ENCODE measurements at places on chromosomes 5 and 9.
A peak's percentile ranks its signal among the peaks of the same experiment; 100 is the strongest.

DNA sequence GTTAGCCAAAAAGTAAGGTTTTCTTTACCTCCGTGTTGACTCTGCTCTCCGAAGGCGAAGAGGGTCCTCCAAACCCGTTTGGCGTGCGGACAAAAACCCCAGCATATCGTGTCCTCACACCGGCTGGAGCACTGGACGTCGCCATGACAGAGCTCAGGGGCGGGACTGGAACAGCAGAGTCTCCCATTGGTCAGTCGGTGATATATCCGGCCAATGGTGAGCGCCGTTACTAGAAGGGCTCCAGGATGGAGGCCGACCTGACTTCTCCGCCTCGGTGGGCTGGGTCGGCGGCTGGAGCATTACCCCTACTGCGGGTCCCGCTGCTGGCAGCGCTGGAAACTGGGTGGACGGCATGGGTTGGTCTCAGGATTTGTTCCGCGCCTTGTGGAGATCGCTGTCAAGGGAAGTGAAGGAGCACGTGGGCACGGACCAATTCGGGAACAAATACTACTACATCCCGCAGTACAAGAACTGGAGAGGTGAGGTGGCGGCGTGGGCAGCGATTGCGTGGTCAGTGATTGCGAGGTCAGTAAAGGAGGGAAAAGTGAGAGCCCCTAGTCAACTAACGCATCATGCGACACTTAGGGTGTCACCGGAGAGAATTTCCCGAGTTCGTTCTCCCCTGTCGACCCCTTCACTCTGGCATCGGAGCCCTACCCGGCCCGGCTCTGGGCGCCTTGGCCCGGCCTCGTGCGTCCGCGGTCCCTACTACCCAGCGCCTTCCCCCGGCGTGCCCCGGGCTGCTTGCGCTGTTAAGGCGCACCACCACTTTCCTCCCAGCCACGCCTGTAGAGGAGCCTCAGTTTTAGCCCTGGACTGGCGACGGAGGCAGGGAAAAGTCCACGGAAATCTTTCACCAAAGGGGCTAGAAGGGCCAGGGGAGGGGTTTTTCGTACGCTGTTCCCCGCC lies at the start of the genes ERCC8 and NDUFAF2:
ERCC8 (minus strand) TSS at position 167 of the 909 bp plus-strand sequence; CDS start at position 105, 62 bp downstream.
NDUFAF2 (plus strand) TSS at position 302 of the 909 bp plus-strand sequence; CDS start at position 353, 51 bp downstream.
- peak; percentile 99 for ATAC-seq

DNA sequence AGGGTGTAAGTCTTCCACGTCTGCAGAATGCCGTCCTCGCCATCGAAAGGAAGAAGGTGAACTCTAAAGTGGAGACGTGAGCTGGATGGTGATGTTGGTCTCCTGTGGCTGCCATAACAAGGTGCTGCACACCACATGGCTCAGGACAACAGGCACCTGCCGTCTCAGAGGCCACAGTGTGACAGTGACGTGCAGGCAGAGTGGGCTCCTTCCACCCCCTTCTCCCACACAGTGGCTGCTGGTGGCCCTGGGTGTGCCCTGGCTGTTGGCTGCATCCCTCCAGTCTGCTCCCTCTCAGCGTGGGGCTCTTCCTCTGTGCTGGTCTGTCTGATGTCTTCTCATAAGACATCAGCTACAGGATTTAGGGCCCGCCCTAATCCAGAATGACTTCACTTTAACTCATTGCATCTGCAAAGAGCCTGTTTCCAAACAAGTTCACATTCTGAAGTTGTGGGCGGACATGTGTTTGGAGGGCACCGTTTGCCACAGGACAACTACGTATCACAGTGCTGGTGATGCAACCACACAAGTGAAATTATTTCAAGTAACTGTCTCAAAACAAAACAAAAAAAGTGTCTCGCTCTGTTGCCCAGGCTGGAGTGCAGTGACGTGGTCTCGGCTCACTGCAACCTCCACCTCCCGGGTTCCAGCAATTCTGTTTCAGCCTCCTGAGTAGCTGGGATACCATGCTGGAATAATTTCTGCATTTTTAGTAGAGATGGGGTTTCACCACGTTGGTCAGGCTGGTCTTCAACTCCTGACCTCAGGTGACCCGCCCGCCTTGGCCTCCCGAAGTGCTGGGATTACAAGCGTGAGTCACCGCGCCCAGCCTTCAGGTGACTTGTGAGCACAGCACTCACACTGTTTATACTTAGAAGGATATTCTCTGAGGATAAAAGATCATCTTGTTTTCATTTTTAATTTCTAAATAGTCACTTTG lies 31.2 kb upstream of the CLPTM1L start:
- no peak for ATAC-seq

- no peak for ATAC-seq
Observed at GRCh38 chr5:151642472-151643140, 44.1 kb downstream of the SPARC start.

GRCh38 chr9:110049699-110050450 lies 158.1 kb downstream of the C9orf152 start:
- no peak for ATAC-seq

DNA sequence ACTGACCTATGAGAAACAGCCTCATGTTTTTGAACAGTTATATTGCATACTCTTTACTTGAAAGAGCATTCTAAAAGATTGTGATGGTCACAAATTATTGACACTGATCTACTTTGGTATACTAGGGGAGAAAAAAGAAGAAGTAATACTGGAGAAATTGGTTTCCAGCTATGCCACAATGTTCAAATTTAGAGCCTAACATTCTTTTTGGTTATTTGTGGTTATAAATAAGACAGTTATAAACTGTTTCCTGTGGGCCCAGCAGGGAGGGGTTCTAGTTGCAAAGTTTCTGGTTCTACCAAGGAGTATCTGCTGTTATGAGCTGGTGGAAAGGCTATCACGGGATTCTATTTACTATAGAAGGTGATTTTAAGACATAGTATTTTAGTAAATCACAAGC lies 4.8 kb downstream of the CWC27 start:
- no peak for ATAC-seq

- no peak for ATAC-seq
Observed at GRCh38 chr5:58459146-58460001, 512 bp downstream of the PLK2 start.

GRCh38 chr9:3337515-3338225 lies 188.1 kb downstream of the RFX3 start:
- ATAC-seq = peak; percentile 41

DNA sequence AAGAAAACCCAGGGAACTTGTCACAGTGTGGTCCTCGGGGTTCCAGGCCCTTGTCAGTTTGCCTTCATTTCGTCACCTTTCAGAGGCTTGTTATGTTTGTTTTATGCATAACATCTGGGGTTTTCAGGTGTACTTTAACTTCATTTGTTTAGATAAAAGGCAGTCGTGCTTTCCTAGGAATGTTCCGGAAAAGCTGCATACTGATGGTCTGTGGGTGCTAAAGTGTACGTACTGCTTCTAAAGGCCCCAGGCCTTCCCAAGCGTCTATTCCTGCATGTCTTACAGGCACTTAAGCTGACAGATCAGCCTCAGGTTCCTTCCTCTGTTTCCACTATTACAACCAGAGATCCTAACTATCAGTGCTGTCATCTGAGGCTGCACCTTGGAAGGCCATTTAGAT lies 95.6 kb upstream of the ANKH start:
- no peak for ATAC-seq

DNA sequence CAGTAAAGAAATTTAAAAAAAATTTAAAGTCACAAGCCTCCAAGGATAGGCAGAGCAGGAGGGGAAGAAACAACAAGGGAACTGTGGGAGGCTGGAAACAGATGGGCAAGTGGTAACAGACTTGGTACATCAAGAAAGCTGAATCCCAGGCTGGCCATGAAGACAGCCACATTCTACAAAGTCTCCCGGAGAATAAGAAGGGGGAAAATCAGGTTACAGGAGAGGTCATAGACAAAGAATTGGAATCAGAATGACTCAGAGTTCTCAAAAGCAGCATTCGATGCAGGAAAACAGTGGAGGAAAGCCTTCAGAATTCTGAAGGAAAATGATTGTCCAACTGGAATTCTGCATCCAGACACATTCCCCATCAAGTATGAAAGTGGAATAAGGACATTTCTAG lies 129.7 kb downstream of the ADAMTS2 start:
- no peak for ATAC-seq

DNA sequence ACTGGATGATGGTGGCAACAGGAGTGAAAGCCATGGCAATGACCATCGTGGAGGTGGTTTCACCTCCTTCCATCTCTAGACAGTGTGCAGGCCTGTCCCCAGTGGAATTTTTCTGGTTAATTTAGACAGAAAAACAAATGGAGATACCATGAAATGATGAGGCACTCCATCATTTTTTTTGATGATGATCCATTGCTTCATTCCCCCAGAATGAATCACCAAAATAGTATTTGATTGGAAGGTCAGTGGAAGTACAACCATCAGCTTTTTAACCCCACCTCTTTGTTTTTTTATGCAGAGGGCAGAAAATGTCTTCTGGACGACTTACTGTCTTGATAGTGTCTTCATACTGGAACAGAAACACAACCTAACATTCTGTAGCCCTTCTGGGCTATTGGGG lies 42.6 kb upstream of the ADRA1B start:
- no peak for ATAC-seq

DNA sequence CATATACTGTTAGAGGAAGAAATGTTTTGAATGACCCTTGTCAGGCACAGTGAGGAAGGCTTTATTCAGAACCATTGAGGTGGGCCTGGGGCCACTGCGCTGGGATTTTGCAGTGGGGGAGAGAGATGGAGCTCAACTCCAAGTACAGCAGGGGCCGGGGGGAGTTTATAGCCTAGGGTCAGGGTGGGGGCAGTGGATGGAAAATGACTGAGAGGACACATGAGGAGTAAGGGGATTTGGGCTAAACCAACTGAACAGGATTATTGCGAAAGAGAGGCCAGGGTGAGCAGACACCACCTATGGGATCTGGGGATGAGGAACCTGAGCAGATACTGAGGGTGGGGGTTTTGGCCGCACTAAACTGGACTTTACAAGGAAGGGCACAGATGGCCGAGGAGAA lies 6.3 kb downstream of the CEP72 start:
- ATAC-seq = no peak

DNA sequence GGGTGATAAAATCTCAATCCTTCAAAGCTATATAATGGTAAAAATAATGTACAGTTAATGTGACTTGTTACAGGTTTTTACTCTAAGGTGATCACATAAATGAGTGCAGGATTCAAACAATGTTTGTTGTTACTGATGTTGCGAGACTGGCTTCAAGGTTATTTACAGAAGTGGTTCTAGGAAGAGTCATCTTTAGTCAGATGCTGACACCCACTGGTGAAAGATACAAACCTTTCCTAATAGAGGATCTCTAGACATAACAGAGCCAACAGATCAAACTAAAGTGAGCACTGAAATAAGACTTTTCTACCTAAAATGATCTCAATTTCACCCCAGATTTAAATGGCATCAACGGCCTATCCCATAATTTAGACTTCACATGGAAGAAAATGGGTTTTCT lies 20.2 kb downstream of the ARSB start:
- ATAC-seq = no peak

DNA sequence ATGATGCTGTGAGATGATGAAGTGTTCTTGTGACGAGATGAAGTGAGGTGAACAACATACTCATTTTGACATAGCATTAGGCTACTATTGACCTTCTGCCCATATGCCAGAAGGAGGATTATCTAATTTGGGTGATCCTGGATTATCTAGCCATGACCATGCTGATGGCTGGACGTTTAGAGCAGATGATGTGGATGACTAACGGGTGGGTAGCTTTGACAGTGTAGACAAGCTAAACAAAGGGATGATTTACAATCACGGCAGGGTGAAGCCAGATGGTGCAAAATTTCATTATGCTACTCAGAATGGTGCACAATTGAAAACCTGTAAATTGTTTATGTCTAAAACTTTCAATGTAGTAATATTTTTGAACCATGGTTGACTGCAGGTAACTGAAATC lies 2403.4 kb upstream of the ACO1 start:
- no peak for ATAC-seq

GRCh38 chr5:149517461-149518122 lies 33.6 kb downstream of the CSNK1A1 start:
- ATAC-seq = no peak

All from gastroesophageal sphincter (tissue), 4 donors.